Activated naive CD8-positive, alpha-beta T cell treated with anti-CD3 and anti-CD28 coated beads, Interleukin-2, amount 10 ng/mL, durations not matched to agents 7 days and 5 days (primary cell): ENCODE measurements at places on chromosomes 1 and 21.

DNA sequence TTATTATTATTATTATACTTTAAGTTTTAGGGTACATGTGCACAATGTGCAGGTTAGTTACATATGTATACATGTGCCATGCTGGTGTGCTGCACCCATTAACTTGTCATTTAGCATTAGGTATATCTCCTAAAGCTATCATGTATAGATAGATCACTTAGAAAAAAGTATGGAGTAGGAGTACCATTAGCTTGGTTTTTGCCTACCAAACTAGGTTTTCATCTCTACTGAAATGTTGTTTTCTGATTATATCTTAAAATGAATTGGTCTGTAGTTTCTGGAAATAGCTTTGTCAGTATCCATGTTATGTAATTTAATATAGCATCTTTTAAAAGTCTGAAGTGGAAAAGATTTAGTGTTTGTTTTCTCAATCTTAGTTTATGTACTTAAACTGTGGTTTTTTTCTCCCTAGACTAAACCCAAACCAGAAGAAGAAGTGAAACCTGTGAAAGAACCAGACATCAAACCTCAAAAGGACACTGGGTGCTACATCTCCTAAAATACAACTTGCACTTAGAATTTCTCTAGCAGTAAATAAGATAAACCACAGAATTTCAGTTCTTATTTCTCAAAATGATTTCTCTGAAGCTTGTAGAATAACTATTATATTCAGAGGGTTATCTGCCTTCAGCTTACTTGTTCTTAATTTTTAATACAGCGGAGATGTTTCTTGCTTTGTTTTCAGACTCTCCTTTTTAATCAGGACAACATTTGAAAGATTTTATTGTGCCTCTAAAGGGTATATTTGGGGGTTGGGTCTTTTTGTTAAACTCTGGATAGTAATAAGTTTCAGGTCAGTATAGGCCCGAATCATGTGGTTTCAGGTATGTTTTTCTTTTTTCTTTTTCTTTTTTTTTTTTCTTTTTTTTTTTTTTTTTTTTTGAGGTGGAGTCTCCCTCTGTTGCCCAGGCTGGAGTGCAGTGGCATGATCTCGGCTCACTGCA, 4.5 kb upstream of the FAM177B start:
- H3K36me3 ChIP-seq = peaks cover 37% of the 10 kb centered on the region
- H3K4me3 ChIP-seq = peak overlapping the region; percentile 7
- peaks cover 14% of the 10 kb centered on the region for H3K4me1 ChIP-seq
- no peak for DNase-seq

DNA sequence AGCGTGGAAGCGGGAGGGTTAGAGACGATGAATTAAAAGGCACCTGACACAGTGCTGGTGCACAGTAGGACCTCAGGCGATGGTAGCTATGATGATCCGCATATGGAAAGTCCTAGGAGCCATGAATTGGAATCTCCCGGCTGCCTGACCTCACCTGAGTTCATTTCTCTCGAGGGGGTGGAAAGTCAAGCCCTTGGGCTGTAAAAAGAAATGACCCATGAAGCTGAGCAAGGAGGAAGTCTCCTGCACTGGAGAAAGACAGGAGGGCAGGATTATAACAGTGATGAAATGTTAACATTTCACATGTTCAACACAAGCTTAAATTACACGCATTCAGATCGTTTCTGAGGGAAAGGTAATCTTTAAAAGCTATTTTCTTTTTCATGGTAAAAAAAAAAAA, 481.2 kb downstream of the MATN1 start:
- no peak for DNase-seq
- H3K36me3 ChIP-seq = no peaks in the 10 kb centered on the region
- no peaks in the 10 kb centered on the region for H3K4me1 ChIP-seq
- H3K27me3 ChIP-seq = peaks cover 6% of the 10 kb centered on the region
- H3K27ac ChIP-seq = no peak overlapping the region
- H3K4me3 ChIP-seq = no peak overlapping the region

GRCh38 chr1:184056921-184057555, 5.5 kb downstream of the TSEN15 start:
- DNase-seq = no peak
- H3K4me3 ChIP-seq = no peak overlapping the region
- H3K27ac ChIP-seq = no peak overlapping the region
- no peaks in the 10 kb centered on the region for H3K27me3 ChIP-seq

- H3K36me3 ChIP-seq = peaks cover 5% of the 10 kb centered on the region
- H3K27me3 ChIP-seq = no peaks in the 10 kb centered on the region
- H3K27ac ChIP-seq = no peak overlapping the region
Measured at GRCh38 chr21:41847066-41847804, 31.9 kb downstream of the PRDM15 start.
